T-cell (primary cell): ENCODE measurements at places on chromosomes 7 and 10. TPM values are rescaled to one million over a fixed set of nuclear protein-coding genes. Genes with fewer than 3 reads are reported as not detected.

FBXO24 gene
- total RNA-seq, result 0.79 TPM

GRCh38 chr7:102046373-102047117, 229.1 kb downstream of the CUX1 start:
- no peak overlapping the region for H3K4me3 ChIP-seq
- H3K27me3 ChIP-seq, result no peaks in the 10 kb centered on the region
- no peak overlapping the region for H3K27ac ChIP-seq
- H3K4me1 ChIP-seq, result no peaks in the 10 kb centered on the region
- no peak for DNase-seq
- no peaks in the 10 kb centered on the region for H3K36me3 ChIP-seq

DNA sequence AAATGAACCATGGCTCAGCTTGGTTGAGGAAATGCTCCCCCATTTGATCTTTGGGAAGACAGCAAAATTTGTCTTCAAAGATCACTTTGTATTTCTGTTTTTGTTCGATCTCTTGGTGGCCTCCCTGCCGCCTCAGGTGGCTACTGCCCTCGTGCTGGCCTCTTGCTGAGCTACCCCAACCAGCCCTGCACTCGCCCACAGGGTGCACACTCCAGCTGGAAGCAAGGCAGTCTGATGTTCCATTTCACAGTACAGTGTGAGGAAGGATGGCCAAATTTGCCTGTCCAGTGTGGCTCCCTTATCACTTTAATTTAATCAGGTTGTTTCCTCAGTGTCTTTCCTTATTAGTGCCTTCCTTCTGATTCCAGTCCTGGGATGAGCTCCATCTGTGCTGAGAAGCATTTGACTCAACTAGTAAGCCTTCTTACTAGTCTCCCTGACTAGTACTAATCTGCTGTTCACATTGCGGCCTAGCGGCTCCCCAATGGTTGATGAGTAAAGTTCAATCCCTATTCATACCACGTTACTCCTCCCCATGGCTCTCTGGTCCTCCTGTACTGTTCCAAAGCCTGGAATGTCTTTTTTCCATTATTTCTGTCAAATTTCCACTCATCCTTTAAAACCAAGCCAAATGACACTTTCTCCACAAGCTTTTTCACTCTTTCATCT, 8.2 kb downstream of the MYOF start:
- no peak for DNase-seq
- no peaks in the 10 kb centered on the region for H3K4me1 ChIP-seq
- H3K4me3 ChIP-seq, result no peak overlapping the region
- H3K27ac ChIP-seq, result no peak overlapping the region
- H3K27me3 ChIP-seq, result no peaks in the 10 kb centered on the region

DNA sequence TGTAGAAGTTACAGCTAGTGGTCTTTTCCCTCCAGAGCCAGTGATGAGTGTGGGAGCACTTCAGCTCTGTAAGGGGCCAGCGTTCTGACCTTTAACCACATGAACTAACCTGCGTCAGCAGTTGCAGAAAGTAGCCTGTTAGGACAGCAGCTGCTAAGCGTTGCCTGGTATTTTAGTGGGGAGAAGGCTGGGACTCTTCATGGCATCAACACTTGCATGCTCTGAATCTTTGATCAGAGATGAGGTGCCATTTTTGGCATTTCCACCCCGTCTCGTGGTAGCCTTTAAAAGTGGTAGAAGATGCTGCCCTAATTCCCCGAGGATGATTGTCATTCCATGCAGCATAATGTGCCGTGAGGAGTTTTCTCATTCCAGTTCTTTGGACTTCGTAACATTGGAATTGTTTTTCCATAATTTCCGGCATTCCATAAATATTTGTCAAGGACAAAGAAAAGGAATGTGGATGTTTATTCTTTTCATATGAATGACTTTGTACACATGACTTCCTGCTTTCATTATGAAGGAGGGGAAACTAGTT, 92.2 kb downstream of the AVL9 start:
- no peaks in the 10 kb centered on the region for H3K4me1 ChIP-seq
- DNase-seq, result no peak
- H3K36me3 ChIP-seq, result peaks cover 37% of the 10 kb centered on the region
- H3K4me3 ChIP-seq, result no peak overlapping the region
- H3K27ac ChIP-seq, result no peak overlapping the region
- H3K27me3 ChIP-seq, result no peaks in the 10 kb centered on the region

PAPOLB gene
- not detected for total RNA-seq

ADRA2A gene
- total RNA-seq, result 0.26 TPM

HGF gene
- total RNA-seq, result not detected

PARG gene
- 33.8 TPM for total RNA-seq

DNA sequence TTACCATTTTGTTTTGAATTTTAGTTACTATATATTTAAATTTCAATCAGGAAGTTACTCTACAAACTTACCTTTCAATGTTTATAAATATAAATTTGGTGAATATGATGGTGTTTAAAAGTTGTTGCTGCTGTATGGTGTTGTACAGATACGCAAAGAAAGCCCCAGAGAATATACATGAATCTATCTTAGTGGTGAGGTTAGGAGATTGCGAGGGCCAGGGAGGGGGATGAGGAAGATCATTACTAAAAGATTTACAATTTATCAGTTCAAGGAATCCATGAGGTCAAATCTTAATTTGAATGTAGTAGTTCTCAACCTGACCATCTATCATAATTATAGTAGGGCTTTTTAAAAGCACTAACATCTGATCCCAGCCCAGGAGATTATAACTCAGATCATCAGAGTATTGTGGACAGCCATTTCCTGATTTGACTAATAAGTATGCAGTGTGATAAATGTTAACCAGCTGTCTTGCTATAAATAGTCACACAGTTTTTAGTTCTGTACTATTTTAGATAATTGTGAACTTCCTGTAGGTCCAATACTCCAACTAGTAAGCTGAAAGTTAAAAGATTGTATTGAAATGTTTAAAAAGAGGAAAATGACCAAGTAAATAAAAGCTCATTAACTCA, 23.6 kb downstream of the FAM3C start:
- no peaks in the 10 kb centered on the region for H3K4me1 ChIP-seq
- H3K27me3 ChIP-seq, result no peaks in the 10 kb centered on the region
- peaks cover 22% of the 10 kb centered on the region for H3K36me3 ChIP-seq
- no peak overlapping the region for H3K4me3 ChIP-seq
- peak overlapping the region; percentile 27 for H3K27ac ChIP-seq
- DNase-seq, result no peak

- DNase-seq, result no peak
- H3K27ac ChIP-seq, result no peak overlapping the region
- peaks cover 6% of the 10 kb centered on the region for H3K4me1 ChIP-seq
- peaks cover 49% of the 10 kb centered on the region for H3K36me3 ChIP-seq
- no peaks in the 10 kb centered on the region for H3K27me3 ChIP-seq
Measured at GRCh38 chr10:119113751-119114732, 10.1 kb downstream of the DENND10 start.

GRCh38 chr10:75977139-75977538, 545.7 kb downstream of the LRMDA start:
- no peaks in the 10 kb centered on the region for H3K27me3 ChIP-seq
- no peak overlapping the region for H3K4me3 ChIP-seq
- no peaks in the 10 kb centered on the region for H3K36me3 ChIP-seq
- no peak for DNase-seq
- no peak overlapping the region for H3K27ac ChIP-seq
- H3K4me1 ChIP-seq, result no peaks in the 10 kb centered on the region

MNX1 gene
- total RNA-seq, result not detected

CASTOR2 gene
- 6.2 TPM for total RNA-seq

DNA sequence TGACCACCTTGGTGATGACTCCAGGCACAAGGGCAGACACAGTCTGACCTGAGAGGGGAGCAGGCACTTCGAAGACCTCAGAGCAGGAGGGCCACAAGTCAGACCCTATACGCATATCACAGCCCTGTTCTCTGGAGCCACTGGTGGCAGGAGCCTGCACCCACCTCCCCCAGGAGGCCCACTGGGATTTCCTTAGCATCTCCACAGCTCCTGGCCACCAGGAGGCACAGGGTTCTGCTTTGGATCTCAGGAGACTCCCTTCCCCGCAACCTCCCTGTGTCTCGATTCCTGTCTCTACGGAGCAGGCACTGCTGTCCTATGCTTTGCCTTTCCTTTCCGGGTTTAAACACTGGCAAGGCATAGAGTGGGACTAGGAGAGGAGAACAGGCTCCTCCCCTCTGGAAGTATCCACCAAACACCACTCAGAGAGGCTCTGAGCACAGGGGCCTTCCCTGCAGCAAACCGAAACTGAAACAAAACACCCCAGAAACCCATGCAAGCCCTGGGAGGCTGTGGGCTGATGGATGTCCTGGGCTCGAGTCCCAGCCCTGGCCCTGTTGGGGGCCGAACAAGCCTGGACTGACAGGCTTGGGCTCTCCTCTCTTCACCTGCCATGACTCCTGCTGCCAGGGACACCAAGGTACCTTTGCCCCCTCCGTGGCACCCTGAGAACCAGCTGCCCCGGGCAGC, 166.3 kb downstream of the NEURL1 start:
- peak overlapping the region; percentile 79 for H3K27ac ChIP-seq
- peak; percentile 35 for DNase-seq
- H3K4me3 ChIP-seq, result peak overlapping the region; percentile 84
- H3K36me3 ChIP-seq, result peaks cover 9% of the 10 kb centered on the region
- no peaks in the 10 kb centered on the region for H3K27me3 ChIP-seq
- H3K4me1 ChIP-seq, result peaks cover 34% of the 10 kb centered on the region

DNA sequence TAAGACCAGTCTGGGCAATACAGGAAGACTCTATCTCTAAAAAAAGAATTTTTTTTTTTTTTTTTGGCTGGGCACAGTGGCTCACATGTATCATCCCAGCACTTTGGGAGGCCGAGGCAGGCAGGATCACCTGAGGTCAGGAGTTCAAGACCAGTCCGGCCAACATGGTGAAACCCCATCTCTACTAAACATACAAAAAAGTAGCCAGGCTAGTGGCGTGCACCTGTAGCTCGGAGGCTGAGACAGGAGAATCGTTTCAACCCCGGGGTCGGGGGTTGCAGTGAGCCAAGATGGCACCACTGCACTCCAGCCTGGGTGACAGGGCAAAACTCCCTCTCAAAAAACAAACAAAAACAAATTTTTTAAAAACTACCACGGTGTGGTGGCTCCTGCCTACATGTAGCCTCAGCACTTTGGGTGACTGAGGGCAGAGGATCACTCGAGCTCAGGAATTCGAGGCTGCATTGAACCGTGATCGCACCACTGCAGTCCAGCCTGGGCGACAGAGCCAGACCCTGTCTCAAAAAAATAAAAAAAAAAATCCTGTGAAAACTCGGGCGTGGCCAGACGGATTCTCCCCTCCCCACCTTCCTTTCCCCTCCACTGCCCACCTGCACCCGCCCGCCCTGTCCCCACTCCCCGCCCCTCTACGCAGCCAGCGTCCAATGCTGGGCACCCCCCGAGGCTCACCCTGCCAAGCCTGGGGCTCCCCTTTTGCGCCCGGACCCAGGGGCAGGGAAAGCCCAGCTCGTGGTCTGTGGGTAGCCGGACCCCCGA, 745 bp upstream of the ORAI2 start:
- no peaks in the 10 kb centered on the region for H3K27me3 ChIP-seq
- peaks cover 70% of the 10 kb centered on the region for H3K4me1 ChIP-seq
- peak overlapping the region; percentile 97 for H3K27ac ChIP-seq
- no peak for DNase-seq
- peaks cover 5% of the 10 kb centered on the region for H3K36me3 ChIP-seq

TEX36 gene
- not detected for total RNA-seq

TLL2 gene
- total RNA-seq, result 0.32 TPM

- peaks cover 3% of the 10 kb centered on the region for H3K4me1 ChIP-seq
- peaks cover 18% of the 10 kb centered on the region for H3K36me3 ChIP-seq
- no peaks in the 10 kb centered on the region for H3K27me3 ChIP-seq
Measured at GRCh38 chr10:50585921-50586739, 37.6 kb downstream of the SGMS1 start.

CYP3A7 gene
- total RNA-seq, result not detected

DNA sequence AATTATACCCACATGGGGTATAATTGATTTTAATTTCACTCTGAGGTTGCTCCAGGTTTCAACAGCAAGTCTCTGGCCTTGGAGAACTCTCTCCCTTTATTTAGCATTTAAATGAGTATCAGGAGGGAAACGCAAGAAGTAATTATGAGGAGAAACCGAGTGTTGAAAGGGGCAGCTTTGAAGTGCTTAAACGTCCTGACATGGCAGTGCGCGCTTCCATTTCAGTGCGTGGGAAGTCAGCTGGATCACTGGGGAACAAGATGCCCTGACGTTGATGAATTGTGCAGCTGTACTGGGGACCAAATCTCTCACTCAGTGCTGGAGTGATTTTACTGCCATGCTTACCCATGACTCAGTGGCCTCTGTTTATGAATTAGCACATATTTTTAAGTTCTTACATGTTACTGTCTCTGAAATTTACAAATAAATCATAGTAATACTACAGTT, 106.0 kb upstream of the PRR15 start:
- H3K27ac ChIP-seq, result no peak overlapping the region
- DNase-seq, result no peak
- no peaks in the 10 kb centered on the region for H3K27me3 ChIP-seq
- H3K4me1 ChIP-seq, result no peaks in the 10 kb centered on the region

DNA sequence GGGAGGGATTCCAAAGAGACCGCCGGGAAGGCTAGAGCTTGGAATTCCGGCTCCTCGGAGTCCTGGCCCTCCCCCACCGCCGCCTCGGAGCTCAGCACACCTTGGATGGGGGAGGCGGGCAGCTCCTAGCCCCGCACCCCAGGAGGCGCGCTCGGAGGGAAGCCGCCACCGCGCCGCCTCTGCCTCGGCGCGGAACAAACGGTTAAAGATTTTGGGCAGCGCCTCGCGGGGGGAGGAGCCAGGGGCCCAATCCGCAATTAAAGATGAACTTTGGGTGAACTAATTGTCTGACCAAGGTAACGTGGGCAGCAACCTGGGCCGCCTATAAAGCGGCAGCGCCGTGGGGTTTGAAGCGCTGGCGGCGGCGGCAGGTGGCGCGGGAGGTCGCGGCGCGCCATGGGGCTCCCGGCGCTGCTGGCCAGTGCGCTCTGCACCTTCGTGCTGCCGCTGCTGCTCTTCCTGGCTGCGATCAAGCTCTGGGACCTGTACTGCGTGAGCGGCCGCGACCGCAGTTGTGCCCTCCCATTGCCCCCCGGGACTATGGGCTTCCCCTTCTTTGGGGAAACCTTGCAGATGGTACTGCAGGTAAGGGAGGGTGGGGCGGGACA, at the start of gene CYP26A1:
Gene CYP26A1 (plus strand): TSS at position 355 of the 608 bp plus-strand sequence. CDS start 42 bp downstream, at position 397.
- no peak within 1 kb of the TSS for H3K27ac ChIP-seq
- peaks cover 71% of the 10 kb centered on the region for H3K27me3 ChIP-seq
- H3K4me1 ChIP-seq, result peaks cover 39% of the 10 kb centered on the region
- no peak for DNase-seq
- H3K36me3 ChIP-seq, result no peaks in the 10 kb centered on the region
- peak within 1 kb of the TSS; percentile 40 for H3K4me3 ChIP-seq

GRCh38 chr10:79308016-79308415, 39.3 kb upstream of the PPIF start:
- no peak overlapping the region for H3K4me3 ChIP-seq
- peaks cover 22% of the 10 kb centered on the region for H3K36me3 ChIP-seq
- no peak overlapping the region for H3K27ac ChIP-seq
- no peaks in the 10 kb centered on the region for H3K27me3 ChIP-seq
- H3K4me1 ChIP-seq, result no peaks in the 10 kb centered on the region

GRCh38 chr10:65811931-65812525, 1113.8 kb upstream of the LRRTM3 start:
- no peak overlapping the region for H3K27ac ChIP-seq
- no peak overlapping the region for H3K4me3 ChIP-seq
- H3K27me3 ChIP-seq, result no peaks in the 10 kb centered on the region
- no peaks in the 10 kb centered on the region for H3K4me1 ChIP-seq

GRCh38 chr7:159042581-159043101, 102.0 kb downstream of the VIPR2 start:
- no peaks in the 10 kb centered on the region for H3K4me1 ChIP-seq
- H3K36me3 ChIP-seq, result no peaks in the 10 kb centered on the region
- no peak overlapping the region for H3K4me3 ChIP-seq
- peaks cover 8% of the 10 kb centered on the region for H3K27me3 ChIP-seq
- no peak overlapping the region for H3K27ac ChIP-seq

STEAP1B gene
- 0.28 TPM for total RNA-seq

CNPY1 gene
- total RNA-seq, result not detected

GRCh38 chr7:155685070-155685790, 40.8 kb downstream of the RBM33 start:
- H3K27me3 ChIP-seq, result no peaks in the 10 kb centered on the region
- no peak overlapping the region for H3K27ac ChIP-seq
- H3K4me3 ChIP-seq, result no peak overlapping the region
- no peak for DNase-seq
- H3K4me1 ChIP-seq, result peaks cover 8% of the 10 kb centered on the region
